ENCODE measurements at places on chromosomes 4 and X.

DNA sequence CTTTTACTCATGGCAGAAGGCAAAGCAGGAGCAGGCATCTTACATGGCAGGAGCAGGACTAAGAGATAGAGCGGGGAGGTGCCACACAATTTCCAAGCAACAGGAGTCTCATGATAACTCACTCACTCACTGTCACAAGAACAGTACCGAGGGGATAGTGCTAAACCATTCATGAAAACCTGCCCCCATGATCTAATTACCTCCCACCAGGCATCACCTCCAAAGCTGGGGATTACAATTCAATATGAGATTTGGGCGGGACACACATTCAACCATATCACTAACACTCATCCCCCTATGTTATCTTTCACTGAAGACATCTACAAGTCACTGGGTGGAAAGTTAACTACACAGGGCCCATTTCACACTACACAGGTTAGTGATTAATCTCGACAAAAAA lies 25.4 kb upstream of the GLRB start:
- DNase-seq, result no peak

GRCh38 chr4:184573701-184574100 lies 75.5 kb downstream of the CASP3 start:
- no peak for DNase-seq

DNA sequence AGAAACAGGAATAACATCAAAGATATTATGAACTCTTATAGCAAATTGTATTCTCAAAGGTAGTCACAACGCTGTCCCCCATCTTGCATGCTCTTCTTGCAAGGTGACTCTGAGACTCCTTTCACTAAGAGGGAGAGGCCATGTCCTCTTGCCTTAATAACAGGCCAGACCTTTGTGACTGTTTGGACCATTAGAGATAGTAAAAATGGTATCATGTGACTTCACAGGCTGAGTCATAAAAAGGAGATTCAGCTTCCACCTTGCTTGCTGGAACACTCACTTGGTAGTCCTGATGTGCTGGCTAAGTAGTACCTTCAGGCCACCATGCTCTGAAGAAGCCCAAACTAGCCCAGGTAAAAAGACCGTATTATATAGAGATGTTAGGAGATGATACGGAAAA lies 143.8 kb downstream of the FBXW7 start:
- DNase-seq, result no peak

- DNase-seq, result no peak
Observed at GRCh38 chr4:5277079-5277478, 225.8 kb downstream of the STK32B start.

GRCh38 chrX:68902706-68903504 lies 74.1 kb downstream of the EFNB1 start:
- DNase-seq, result no peak

GRCh38 chr4:102216666-102217065 lies 128.6 kb downstream of the SLC39A8 start:
- DNase-seq, result no peak

DNA sequence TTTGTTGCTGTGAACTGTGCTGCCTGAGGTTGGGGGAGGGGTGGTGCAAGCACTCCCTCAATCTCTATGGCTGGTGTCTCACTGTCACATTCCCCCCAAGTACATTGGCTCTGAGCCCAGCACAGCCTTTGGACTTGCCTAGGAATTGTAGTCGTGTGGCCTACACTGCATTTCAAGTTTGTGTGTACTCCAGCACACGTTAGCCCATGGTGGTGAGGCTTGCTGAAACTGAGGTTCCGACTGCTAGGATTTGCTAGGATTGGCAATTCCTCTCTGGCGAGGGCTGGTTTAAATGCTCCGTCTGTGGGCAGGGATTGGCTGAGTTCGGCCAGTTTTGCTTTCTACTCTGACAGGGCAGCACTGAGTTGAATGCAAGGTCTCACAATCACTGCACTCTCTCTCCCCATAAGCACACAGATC lies 121.7 kb upstream of the CXXC4 start:
- DNase-seq, result no peak

- no peak for DNase-seq
Observed at GRCh38 chr4:119861731-119862130, 204.9 kb downstream of the MAD2L1 start.

GRCh38 chr4:169070071-169070894 lies 60.2 kb upstream of the CBR4 start:
- no peak for DNase-seq

DNA sequence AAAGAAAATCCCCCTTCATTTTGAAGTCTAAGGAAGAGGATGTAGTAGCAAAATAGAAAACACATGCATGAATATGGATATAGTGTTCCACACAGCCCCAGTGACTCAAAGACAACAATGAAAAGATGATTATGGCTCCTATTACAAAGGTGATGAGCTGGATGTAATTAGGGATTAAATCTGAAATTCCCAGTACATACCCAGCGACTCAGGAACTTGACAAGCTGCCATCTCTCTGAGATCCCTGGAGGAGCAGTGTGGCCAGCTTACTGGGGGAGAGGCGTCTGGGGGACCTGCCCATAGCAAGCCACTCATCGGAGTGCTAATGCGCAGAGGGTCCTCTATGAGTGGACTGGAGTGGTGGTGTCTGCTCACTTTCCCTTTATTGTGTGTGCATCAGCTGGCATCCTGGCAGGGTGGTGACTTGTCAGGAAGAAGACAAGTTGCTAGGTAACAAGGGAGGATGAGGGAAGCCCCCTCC lies 42.7 kb upstream of the MGST2 start:
- DNase-seq, result no peak

DNA sequence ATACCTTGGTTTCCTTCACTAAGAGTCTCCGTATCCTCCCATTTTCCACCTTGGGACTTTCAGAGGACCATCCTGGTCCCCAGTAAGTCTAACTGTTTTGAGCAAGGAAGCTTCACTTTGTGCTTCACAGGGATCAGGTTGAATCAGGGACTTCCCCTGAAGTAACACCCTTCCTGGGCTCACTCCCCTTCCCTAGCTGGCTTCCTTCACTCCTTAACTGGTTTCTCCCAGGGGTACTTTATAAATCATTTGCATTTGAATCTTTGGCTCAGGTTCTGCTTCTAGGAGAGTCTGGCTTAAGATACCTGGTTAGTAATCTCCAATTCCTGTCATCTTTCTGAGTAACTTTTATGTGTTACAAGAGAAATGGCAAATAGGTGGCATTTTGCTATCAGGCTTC lies 24.5 kb upstream of the GRIA2 start:
- no peak for DNase-seq

DNA sequence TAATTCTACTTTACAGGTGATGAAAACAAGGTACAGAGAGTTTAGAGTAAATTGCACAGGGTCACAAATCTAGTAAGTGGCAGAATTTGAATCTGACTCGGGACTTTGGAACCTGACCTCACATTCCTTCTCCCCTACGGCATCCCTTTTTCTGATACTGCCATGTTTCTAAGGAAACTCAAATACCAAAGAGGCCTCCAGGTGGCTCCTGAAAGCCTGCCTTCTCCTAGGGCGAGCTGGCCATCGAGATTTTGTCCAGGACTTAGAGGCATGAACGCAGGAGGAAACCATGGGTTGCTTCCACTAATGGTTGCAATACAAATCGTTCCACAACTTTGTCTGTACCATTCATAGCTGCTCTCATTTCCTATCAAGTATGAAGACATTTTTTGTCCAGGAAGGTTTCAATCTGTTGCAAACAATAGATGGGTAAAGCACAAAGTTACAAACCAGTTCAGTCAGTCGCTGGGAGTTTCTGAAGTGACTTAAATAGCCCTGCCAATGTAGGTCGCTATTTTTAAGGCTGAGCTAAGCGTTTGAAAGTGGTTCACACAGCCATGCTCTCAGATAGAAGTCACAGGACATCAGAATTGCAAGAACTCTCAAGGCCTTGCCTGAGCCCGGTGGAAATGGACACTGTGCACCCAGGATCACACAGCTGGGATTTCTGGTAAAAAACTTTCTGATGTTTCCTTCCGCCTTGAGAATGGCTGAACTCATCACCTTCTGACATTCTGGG lies 296.6 kb upstream of the PRPS2 start:
- no peak for DNase-seq

GRCh38 chr4:172786039-172786792 lies 382.4 kb upstream of the GALNT7 start:
- DNase-seq, result no peak

DNA sequence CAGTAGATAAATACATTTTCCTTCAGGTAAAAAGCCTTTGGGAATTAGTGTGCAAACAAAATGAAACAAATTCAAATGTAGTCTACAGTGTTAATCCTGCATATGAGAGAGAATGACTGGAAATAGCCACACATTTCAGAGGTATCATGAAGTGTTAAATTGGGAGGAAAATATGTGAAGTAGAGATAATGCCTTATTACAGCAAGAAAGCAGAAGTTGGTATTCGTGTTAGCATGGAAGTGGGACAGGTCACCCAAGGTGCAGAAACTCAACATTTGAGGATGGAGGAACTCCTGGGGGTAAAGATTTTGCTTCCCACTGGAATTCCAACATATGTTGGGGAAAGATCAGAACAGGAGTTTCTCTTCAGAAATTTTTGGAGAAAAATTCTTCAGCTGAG lies 51.3 kb downstream of the EMCN start:
- DNase-seq, result no peak

DNA sequence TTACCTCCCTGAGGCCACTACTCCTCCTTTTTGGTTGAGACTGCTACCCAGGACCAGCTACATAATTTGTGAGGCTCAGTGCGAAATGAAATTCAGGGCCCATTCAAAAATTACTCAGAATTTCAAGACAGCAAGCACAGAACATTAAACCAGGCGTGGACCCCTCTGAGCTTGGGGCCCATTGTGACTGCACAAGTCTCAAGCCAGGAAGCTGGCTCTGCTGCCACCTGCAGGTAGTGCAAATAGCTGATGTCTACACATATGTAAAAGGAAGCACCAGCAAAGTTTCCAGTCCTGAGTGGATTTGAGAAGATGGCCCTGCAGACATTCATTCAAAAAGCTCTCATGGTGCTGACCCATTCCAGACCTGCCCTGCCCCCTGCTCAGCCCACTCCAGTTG lies 213.4 kb upstream of the LNX1 start:
- no peak for DNase-seq

- no peak for DNase-seq
Observed at GRCh38 chr4:39331191-39331590, 35.0 kb downstream of the RFC1 start.

DNA sequence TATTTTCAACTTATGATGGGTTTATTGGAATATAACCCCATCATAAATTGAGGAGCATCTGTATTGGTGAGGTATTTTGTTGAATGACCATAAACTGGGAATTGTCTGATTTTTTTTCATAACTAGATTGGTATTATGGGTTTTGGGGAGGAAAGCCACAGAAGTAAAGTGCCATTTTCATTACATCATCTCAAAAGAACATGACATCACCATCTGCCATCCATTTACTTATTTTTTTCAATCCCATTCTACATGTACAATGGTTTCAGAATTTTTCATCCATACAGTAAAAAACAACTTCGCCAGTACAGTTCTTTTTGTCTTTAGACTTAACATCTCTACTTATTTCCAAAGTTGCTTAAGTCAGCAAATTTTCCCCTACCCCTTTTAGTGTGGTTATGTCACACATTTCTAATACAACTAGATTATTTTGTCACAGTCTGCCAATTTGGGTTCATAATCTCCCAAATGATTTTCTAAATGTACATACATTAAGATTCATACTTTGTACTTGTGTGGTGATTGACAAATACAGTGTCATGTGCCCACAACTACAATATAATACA lies 459.4 kb downstream of the IDS start:
- no peak for DNase-seq

- no peak for DNase-seq
Observed at GRCh38 chr4:170729897-170730296, 640.1 kb upstream of the AADAT start.

- no peak for DNase-seq
Observed at GRCh38 chr4:138269175-138269574, 27.0 kb upstream of the SLC7A11 start.

DNA sequence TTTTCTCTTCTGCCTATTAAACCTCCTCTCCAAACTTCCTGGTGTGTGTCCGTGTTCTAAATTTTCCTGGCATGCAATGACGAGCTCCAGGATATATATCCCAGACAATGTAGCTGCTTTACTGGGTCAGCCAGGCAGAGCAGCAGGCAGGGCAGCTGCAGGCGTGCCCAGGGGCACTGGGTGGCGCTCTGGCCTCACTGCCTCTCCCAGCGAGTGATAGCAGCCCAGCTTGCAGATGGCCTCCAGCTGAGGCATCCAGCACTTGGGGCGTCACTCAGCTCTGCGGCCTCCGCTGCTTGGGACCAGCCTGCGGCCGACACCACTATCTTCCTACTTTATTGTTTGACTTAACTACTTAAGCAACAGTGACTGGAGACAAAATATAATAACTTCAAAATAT lies 23.0 kb upstream of the UBA6 start:
- no peak for DNase-seq

- DNase-seq, result no peak
Observed at GRCh38 chr4:22635692-22636091, 57.0 kb upstream of the GBA3 start.

DNA sequence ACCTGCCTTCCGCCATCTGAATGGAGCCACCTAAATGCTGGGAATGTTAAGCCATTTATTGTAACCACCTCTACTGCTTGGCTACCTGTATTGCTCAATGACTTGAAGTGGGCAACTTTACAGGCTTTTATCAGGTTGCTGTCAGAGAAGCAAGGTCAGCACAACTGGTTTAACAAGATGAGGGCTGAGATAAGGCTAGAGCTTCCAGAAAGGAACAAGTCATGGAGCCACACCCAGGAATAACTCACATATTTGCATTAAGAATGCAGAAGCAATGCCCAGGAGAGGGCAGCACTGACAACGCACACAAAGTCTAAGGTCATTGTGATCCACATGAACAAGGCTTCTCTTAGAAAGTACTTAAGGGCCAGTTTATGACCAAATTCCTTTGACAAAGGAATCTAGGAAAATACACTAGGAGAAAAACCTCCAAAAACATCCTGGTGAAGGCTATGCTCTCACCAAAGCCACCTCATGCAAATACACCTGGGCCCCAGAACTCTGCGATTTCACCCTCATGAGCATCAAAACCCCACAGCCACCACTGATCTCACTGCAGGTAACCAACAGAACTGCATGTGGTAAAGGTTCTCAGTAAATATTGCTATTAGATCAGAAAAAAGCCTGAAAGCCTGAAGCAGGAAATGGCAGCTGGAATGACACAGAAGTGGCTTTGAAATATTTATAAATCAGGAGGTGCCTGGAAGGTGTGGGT lies 15.0 kb upstream of the STS start:
- DNase-seq, result no peak

- DNase-seq, result no peak
Observed at GRCh38 chr4:75727073-75727472, 2.7 kb downstream of the USO1 start.

- DNase-seq, result no peak
Observed at GRCh38 chr4:110623718-110624397, 981 bp upstream of the PITX2 start.

DNA sequence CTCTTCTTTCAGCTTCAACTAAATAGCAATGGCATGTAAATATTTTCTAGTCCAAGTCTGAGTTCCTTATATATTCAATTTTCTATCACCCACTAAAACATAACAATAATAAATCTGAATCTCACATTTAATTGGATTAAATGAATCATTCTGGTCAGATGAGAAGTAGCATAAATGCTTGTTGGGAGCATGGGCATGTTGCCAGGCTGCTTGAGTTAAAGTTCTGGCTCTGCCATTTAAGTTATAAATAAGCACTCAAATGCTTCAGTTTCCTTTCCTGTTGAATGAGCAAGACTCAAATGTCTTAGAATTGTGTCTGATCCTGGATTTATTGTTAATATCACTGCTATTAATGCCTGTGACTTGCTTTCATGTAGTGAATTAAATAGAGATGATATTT lies 496.3 kb downstream of the STPG2 start:
- no peak for DNase-seq

All from stimulated activated CD8-positive, alpha-beta memory T cell treated with anti-CD3 and anti-CD28 coated beads, Interleukin-7, amount 100 ng/mL, for 4 hours (primary cell).